ENCODE measurements at places on chromosomes 7 and 10.

DNA sequence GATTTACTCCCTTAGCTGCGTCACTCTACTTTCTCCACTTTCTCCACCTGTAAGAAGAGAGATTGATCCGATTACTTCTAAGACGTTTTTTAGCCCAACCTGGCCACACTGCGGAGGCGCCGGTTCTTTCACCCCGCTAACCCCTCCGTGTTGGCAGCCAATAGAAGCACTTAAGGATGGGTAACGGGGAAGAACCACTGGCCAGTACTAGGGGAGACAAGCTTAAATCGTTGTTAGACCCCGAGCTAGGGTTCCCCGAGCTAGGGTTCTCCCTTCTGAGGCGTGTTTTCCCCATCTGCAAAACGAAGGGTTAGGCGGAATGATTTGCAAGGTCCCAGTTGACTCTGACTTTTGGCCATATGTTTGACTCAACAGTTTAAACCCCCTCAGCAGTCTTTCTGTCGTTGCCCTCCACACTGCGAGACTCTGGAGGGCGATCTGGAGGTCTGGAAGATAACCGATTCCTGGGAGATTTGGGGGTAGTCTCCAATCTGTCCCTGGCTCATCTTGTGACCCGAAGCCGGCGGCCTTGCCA is 644 bp downstream of the UMAD1 start:
- DNase-seq = no peak

- peak; percentile 7 for DNase-seq
Measured at GRCh38 chr10:22988581-22989360, 60.9 kb downstream of the ARMC3 start.

DNA sequence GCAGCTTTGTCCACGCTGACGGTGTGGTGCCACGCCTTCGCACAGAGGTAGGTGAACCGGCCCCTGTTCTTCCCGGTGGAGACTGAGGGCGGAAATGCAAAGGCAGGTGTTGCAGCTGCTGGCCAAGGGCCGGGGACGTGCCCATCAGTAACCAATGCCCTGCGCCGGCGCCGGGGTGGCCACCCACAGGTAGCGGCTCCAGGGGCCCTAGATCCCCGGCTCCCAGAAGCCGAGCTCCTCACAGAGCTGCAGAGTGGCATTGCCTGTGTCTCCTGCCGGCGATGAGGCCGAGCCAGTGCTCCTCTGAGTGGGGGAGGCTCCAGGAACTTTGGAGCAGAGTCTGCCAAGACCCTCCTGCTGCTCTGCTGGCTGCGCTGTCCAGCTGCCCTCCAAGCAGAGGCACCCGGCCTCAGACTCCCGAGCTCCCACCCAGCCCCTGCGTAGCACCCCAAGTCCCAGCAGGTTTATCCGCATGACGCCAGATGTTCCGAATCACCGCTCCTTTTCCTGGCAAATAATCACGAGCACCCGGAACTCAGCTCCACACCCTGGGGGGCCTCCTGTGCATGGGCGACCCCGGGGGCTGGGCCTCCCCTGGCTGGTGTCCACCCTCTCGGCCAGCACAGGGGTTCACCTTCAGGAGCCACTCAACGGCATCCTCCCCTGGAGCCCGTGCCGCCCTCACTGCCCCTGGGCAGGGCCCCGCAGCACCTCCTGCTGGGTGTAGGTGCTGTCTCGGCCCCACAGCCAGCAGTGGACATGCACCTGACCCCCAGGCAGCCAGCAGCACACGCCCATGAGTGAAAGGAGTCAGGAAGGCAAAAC is 22.1 kb downstream of the CFAP46 start:
- DNase-seq = no peak

DNA sequence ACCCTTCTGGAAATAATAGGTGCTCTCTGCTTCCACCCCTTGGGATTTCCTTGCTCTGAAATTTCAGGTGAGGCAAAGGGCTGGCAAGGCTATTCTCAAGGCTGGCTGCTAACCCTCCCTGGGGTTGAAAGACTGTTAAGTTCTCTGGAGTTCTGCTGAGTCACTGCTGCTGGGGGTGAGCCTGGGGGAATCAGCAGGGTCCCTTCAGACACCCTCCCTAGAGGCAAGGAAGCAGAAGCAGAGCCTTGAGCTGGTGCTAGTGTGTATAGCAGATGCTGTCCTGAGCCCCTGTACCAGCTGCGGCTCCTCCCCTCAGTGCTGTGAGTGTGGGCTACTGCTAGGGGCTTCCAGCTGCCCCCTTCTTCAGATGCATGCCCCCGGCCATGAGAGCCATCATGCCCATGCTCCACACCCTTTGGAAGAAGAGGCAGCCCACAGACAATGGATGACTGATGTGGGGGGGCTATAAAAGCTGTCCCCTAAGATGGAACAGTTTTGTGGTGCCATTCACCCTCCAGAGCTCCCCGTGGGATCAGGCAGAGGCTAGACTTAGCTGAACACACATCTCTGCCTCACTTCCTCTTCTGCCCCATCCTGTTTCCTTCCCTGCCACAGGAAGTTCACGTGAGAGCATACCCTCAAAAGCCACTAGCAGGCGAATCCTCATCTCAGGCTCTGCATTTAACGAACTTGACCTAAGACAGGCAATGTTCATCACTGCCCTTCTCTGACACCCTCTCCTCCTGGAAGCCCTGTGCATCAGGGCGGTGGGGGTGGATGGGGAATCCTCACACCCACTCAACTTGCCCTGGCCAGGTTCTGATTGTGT is 91.8 kb downstream of the SH3PXD2A start:
- no peak for DNase-seq

DNA sequence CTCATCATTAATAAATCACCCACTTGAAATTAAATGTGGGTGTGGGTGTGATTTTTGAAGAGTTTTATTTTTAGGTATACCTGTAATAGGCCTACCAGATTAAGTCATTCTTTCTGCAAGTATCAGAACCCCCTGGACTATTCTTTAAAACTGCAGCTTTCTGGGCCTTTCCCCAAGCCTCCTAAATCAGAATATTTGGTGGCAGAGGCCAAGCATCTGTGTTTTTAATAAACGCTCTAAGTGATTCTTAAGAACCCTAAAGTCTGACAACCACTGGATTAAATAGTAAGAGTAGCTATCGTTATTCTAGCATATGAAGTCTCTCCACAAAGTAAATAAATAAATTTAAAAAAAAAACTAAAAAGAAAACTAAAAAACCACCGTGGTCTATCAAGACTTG is 703.0 kb upstream of the NRP1 start:
- DNase-seq = no peak

GRCh38 chr10:58517491-58518355 is 5.1 kb downstream of the BICC1 start:
- no peak for DNase-seq

GRCh38 chr10:93077860-93078337 is 4.2 kb downstream of the CYP26A1 start:
- no peak for DNase-seq

- no peak for DNase-seq
Measured at GRCh38 chr10:74929197-74929596, 102.8 kb downstream of the KAT6B start.

DNA sequence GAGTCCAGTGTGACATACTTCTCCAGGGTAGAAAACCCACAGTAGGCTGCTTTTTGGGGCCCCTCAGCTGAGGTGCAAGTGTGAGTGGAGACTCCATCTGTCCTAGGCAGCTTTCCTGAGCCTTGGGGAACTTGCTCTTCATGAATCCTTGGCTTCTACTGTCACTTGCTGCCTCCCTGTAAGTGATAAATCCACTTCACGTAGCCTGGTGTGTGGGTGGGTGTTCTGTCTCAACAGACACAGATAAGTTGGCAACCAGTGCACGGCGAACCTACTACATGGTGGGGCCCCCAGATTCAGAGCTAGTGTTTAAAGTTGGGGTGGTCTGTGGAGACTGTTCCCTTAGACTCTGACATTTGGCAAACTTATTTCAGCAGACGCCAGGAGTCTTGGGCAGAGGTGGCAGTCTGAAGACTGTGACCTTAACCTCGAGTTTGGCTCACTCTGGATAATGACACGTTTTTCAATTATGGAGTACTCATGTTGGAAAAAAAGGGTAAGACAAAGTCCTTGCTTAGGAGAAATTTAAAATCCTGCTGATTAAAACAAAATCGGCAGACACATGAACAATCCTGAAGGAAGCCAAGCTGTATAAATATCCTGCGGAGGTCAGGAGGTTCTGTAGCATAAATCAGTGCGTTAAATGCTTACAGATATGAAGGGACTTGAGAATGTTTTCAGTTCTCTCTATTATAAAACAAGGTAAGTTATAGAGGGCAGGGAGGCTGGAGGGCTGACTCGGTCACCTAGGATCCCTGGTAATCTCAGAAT is 376.9 kb downstream of the PHTF2 start:
- no peak for DNase-seq

DNA sequence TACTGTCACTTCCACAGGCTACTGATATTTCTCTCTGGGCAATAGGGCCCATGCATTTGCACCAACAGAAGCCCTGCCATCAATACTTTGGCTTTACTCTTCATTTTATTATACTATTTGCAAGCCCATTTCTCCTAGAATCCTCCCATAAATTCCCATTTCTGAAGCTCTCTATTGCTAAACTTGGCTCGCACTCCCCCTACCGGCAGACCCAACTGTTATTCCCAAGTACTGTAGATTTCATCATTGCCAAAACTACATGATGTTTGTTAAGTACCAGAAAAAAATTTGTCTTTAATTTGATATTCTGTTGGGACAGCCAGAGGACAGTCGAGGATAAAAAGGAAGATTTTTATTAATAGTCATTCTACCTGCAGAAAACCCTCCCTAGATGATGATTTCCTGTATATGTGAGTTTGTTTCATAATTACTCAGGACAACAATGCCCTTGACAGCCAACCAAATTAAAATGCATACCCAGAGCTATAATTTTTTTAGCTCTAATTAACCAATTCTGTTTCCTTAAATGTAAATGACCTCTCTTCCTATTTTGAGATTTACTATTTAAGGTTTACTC is 298.6 kb downstream of the REEP3 start:
- peak; percentile 44 for DNase-seq

DNA sequence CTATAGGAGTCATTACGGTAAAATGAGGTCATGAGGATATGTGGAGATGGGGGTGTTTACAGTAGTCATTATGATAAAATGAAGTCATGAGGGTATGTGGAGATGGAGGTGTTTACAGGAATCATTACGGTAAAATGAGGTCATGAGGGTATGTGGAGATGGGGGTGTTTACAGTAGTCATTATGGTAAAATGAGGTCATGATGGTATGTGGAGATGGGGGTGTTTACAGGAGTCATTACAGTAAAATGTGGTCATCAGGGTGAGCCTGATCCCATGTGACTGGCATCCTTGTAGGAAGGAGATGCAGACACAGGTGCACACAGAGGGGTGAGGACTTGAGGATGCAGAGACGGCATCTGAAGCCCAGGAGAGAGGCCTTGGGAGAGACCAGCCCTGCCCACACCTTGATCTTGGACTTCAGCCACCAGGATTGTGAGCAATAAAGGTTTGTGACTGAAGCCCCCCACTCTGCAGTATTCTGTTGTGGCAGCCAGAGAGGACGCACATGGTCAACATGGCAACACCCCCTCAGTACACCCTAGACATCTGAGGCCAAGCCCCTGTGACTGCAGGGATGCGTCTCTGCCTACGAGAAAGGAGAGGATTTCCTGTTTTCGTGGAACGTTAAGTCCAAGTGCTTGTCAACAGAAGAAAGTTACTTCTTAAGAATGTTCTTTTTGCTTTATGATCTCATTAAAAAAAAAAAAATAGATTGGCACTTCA is 544.4 kb downstream of the DNAJB6 start:
- DNase-seq = no peak

GRCh38 chr7:117654780-117655179 is 175.0 kb downstream of the CFTR start:
- no peak for DNase-seq

- DNase-seq = peak; percentile 47
Measured at GRCh38 chr10:62831346-62831745, 15.2 kb upstream of the EGR2 start.

- no peak for DNase-seq
Measured at GRCh38 chr10:31926765-31927564, 1.7 kb downstream of the ARHGAP12 start.

DNA sequence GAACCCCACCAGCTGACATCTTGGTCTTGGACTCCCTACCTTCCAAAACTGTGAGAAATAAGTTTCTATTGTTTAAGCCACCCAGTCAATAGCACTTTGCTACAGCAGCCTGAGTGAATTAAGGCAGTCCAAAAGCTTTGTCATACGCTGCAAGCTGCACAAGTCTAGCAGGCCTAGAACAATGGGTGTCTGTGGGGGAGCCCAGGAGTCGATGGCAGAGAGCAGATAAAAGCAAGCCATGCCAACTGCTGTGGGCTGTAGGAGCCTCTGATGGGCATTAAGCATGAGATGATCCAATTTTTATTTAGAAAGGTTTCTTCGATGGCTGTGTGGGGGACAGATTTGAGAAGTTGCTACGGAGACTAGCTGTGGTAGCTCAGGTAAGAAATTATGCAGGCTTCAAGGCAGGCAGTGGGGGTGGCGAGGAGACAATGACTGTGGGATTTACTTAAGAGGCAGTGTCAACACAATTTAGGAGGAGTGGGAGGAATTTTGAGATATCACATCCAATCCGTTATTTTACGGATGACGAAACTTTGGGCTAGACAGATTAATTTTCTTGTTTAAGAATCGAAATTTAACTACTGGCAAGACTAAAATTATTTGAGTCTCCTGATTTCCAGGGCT is 110.4 kb downstream of the NRCAM start:
- DNase-seq = no peak

DNA sequence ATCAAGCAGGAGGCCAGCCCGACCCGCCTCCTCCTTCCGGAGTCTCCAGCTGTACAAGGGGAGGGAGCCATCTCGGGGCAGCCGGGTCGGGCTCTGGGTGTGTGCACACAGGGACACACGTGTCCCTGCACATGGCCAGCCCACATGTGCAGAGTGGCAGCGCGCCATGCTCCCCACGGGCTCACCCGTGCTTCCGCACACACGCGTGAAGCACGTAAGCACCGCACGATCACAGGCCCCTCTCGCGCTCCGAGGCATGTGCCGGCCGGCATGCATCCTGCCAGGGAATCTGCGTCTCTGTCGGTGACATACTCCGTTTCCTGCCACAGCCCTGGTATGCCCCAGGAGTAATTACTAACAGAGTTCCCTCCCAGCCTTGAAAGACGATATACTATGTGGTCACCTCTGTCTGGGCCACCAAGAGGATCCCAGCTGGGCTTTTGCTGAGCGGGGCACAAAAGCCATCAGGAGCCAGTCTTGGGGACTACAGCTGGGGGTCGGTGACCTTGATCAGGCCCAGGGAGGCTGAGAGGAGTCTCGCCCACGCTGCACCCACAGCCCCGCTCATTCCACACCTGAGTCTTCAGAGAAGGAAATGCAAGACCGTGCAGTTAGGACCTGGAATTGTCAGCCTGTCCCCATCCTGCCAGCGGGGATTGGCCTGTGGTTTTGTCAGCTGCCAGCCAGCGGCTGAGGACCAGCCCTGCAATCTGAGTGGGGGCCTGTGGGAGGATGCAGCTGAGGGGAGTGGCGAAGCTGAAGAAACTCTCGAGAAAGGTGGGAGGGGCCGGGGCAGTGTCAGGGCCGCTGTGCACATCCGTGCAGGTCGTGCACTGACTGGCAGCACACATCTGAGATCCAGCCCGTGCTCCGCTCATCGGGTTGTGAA is 11.0 kb upstream of the LFNG start:
- peak; percentile 40 for DNase-seq

- DNase-seq = peak; percentile 37
Measured at GRCh38 chr10:16756561-16757221, 60.5 kb downstream of the RSU1 start.

GRCh38 chr10:43700306-43700705 is 51.6 kb upstream of the ZNF32 start:
- no peak for DNase-seq

GRCh38 chr7:92836489-92836999 is at the start of gene CDK6:
CDK6 (minus strand) TSS chr7:92836573; CDS start chr7:92833323, 3,250 bp downstream.
- DNase-seq = no peak

- DNase-seq = no peak
Measured at GRCh38 chr10:37680716-37681616, 176.4 kb downstream of the ZNF248 start.

GRCh38 chr7:63113713-63114285 is 884.9 kb upstream of the ZNF722 start:
- DNase-seq = no peak
